ENCODE measurements at places on chromosomes 6 and 20. TPM values are rescaled to one million over a fixed set of nuclear protein-coding genes. Genes with fewer than 3 reads are reported as not detected.

DNA sequence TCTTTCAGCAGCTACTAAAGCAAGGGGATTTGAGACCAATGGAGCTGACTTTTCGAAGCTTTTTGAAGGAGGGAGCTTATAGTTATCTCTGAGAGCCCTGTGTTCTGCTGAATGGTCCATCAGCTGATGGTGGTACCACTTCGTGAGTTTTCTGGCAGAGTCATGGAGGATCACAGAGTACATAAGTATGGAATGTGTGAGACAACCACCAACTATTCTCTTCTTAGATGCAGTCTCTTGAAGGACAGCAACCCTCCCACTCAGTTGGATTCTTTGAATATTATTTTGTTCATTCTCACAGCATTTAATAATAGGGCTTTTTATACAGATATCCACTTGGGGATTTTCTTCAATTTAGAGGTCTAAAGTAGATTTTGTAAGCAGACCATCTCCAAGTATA lies 75.3 kb downstream of the ELOVL2 start:
- no peak for DNase-seq

GRCh38 chr6:122799916-122800686 lies 11.0 kb downstream of the SMPDL3A start:
- no peak for DNase-seq

DNA sequence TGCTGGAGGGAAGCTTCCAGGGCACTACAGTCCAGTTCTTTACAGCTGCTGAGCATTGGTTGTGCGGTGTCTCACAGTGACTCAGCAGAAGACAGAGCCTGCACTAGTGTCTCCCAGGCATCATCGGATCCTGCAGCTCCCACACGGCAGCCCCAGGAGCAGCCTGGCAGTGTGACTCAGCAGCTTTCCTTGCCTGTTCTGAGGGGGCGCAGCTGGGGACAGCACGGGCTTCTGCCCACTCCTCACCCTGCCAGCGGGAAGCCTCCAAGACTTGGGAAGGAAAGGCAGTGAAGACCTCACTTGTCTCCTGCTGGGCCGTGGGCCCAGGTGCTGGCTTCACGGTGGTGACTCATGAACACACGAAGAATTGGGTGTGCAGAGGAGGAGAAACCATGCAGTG lies 165.4 kb downstream of the SYNDIG1 start:
- no peak for DNase-seq

- DNase-seq = no peak
Measured at GRCh38 chr6:40947876-40948526, 91.0 kb downstream of the UNC5CL start.

GRCh38 chr6:28203201-28203600 lies 21.9 kb upstream of the ZSCAN9 start:
- DNase-seq = no peak

- no peak for DNase-seq
Measured at GRCh38 chr6:166610069-166610468, 17.0 kb downstream of the RPS6KA2 start.

HLA-G gene
- polyA plus RNA-seq = 11.2 TPM

GRCh38 chr6:73329201-73329600 lies 24.9 kb downstream of the DPPA5 start:
- DNase-seq = no peak

DNA sequence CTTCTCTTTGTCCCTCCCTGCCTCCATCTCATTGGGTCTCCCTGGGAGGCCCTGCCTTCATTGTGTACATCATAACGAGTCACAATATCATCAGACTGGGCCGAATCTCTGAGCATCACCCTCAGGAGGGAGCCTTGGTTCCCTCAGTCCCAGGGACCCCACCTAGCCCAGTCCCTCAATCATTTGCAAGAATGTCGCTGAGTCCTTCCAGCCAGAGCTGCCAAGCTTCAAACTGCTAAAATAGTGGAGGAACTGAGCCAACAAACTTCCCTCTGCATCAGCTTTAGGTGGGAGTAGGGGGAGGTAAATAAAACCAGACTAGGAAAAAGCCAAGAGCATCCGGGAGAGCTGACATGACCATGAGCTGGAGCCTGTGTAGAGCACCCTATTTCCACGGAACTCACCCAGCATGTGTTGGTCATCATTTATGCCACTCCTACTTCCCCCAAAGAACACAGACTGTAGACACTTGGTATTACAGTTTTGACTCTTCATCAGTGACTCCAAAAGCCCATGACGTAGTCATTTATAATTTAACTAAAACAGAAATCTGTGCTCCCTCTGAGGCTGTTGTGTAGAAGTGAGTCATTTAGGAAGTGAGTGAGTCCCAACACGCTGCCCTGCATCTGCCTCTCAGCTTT lies 28.8 kb upstream of the IL17A start:
- DNase-seq = no peak

TRIM15 gene
- polyA plus RNA-seq = 0.13 TPM

DNA sequence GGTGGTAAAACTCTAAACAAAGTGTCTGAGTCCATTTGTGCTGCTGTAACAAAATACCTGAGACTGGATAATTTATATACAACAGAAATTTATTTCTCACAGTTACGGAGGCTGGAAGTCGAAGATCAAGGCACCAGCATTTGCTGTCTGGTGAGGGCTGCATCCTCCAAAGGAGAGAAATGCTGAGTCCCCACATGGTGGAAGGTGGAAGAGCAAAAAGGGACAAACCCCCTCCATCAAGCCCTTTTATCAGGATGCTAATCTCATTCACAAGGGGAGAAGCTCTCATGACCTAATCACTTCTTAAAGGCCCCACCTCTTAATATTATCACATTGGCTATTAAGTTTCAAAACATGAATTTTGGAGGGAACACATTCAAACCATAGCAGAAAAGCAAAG lies 55.9 kb upstream of the SYNJ2 start:
- DNase-seq = no peak

DNA sequence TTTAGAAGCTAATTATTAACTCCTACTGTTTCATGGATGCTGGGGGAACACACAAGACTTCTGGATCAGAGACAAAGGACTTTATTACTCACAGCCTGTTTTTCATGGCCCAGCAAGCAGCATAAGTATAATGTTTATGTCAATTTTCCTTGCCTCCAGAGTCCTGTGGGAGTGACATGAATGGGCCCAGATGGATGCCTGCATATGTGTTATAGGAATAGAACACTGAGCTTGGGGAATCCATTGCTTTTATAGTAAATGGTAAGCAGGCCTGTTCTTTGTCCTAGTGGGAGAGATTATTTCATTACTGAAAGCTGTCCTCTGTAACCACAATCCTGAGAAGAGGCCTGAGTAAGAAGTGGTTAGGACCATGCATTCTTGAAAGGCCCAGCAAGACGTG lies 25.6 kb downstream of the BLTP3A start:
- DNase-seq = no peak

- DNase-seq = no peak
Measured at GRCh38 chr6:87684895-87685654, 17.0 kb downstream of the AKIRIN2 start.

DNA sequence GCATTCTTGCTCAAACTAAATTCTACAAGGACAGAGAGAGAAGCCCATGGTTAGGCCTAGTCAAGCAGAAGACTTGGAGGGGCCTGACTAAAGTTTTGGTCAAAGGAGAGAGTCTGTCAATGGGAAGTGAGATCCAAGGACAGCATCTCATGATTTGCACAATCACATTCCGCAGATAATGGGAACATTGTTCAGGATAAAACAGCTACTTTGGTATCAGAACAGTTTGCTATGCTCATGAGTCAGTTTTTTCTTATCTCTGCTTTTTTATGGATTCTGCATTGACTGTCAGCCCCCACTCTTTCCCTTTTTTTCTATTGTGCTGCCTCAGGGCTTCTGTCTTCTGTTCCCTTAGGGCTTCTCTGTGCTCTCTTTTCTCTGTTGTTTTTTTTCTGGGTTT lies 28.6 kb downstream of the AKAP7 start:
- DNase-seq = no peak

DNA sequence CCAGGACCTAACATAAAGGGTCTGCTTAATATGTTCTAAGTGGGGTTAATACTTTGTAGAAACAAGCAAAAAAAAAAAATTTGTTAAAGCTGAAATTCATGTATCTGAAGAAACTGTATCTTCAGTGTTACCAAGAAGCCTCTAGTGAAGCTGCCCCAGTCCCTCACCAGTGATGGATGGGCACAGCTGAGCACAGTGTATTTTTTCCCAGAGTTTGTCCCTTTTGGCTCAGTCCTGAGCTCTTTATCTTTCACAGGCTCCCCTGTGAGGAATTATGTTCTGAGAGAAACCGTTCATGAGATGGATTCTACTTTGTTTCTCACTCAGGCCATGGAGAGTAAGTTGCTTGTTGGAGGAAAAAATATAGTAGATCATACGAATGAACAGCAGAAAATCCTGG lies 38.4 kb downstream of the KIF3B start:
- DNase-seq = no peak

- DNase-seq = no peak
Measured at GRCh38 chr20:63014710-63015109, 7.9 kb upstream of the BHLHE23 start.
